Spleen (tissue), 13 donors: ENCODE measurements at places on chromosomes 16 and 17. TPM values are rescaled to one million over a fixed set of nuclear protein-coding genes. Genes with fewer than 3 reads are reported as not detected.
A peak's percentile ranks its signal among the peaks of the same experiment; 100 is the strongest.

DNA sequence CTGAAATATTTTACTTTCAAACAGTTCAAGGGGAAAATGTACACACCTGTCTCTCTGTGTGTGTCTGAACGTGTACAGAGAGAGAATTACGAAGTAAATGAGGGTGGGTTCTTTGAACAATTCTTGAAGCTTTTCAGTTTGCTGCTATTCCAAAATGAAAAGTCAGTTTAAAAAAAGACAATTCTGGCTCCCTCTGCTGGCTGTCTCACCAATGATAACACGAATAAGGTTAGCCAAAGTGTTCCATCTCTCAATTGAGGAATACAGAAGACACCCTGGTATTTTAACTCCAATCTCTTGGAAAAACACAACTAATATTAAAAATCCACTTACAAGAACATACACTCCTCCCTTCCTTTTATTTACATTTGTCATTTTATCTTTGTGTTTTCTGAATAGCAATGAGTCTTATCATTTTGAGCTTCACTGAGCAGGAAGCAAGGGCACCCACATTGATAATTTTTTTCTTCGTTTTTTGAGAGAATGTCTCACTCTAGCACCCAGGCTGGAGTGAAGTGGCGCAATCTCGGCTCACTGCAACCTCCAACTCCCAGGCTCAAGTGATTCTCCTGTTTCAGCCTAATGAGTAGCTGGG is 20.5 kb downstream of the EFTUD2 start:
- H3K27me3 ChIP-seq = no peaks in the 10 kb centered on the region
- H3K4me1 ChIP-seq = no peaks in the 10 kb centered on the region
- H3K4me3 ChIP-seq = no peak overlapping the region
- H3K27ac ChIP-seq = no peak overlapping the region
- no peak for DNase-seq
- peaks cover 2% of the 10 kb centered on the region for H3K36me3 ChIP-seq

GRCh38 chr17:76048711-76049110 is 21.6 kb upstream of the EVPL start:
- H3K4me1 ChIP-seq = no peaks in the 10 kb centered on the region
- peaks cover 100% of the 10 kb centered on the region for H3K36me3 ChIP-seq
- H3K27me3 ChIP-seq = no peaks in the 10 kb centered on the region
- no peak overlapping the region for H3K4me3 ChIP-seq

Gene TBC1D16
- total RNA-seq = 33.6 TPM

GRCh38 chr17:13256545-13256944 is 238.7 kb upstream of the ELAC2 start:
- no peak overlapping the region for H3K4me3 ChIP-seq
- no peaks in the 10 kb centered on the region for H3K4me1 ChIP-seq
- H3K27me3 ChIP-seq = no peaks in the 10 kb centered on the region
- H3K27ac ChIP-seq = no peak overlapping the region

DNA sequence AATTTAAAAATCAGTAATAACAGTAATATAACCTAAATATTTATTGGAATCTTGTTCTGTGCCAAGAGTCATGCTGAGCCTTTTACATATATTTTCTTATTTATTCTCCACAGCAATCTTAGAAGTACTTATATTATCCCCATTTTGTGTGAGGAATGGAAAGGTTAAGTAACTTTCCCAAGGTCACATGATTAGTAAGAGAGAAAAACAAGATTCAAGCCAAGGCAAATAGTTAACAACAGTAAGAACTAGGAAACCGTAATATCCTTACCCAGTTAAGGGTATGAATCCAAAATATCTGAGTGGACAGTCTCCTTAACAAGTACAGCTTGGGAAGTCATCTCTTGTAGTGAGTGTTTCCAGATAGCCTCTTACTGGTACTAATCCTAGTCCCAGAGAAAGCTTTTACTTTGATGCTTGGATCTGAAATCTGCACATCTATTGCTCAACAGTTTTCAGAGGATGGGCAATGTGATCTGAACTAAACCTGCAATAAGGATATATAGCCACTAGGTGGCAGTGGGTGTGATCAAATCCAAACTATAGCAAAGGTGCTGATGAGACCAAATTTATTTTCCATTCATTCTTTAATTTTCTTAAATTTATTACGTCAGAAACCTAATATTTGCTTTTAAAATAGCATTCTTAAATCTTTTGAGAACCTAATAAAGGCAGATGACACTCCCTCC is 23.3 kb downstream of the SHISA6 start:
- no peaks in the 10 kb centered on the region for H3K36me3 ChIP-seq
- H3K27me3 ChIP-seq = no peaks in the 10 kb centered on the region
- DNase-seq = no peak
- no peaks in the 10 kb centered on the region for H3K4me1 ChIP-seq

GRCh38 chr16:85429776-85430522 is 183.2 kb upstream of the GSE1 start:
- no peaks in the 10 kb centered on the region for H3K27me3 ChIP-seq
- no peaks in the 10 kb centered on the region for H3K4me1 ChIP-seq
- H3K36me3 ChIP-seq = no peaks in the 10 kb centered on the region
- peak; percentile 49 for DNase-seq
- no peak overlapping the region for H3K27ac ChIP-seq
- H3K4me3 ChIP-seq = no peak overlapping the region

GRCh38 chr16:53055541-53056391 is 975 bp downstream of the CHD9 start:
- H3K27ac ChIP-seq = peak overlapping the region; percentile 90
- H3K4me3 ChIP-seq = peak overlapping the region; percentile 67
- H3K27me3 ChIP-seq = no peaks in the 10 kb centered on the region
- no peak for DNase-seq
- H3K4me1 ChIP-seq = peaks cover 26% of the 10 kb centered on the region
- H3K36me3 ChIP-seq = no peaks in the 10 kb centered on the region
